ENCODE measurements at places on chromosomes 7 and 10.

- H3K36me3 ChIP-seq: no peaks in the 10 kb centered on the region
- H3K4me3 ChIP-seq: no peak overlapping the region
- H3K4me1 ChIP-seq: no peaks in the 10 kb centered on the region
- no peak for DNase-seq
- no peak overlapping the region for H3K27ac ChIP-seq
Observed at GRCh38 chr7:117384688-117385362, 42.5 kb downstream of the ASZ1 start.

GRCh38 chr7:98387544-98388226 lies 13.2 kb downstream of the BAIAP2L1 start:
- no peak overlapping the region for H3K4me3 ChIP-seq
- no peak overlapping the region for H3K27ac ChIP-seq
- H3K27me3 ChIP-seq: no peaks in the 10 kb centered on the region
- no peaks in the 10 kb centered on the region for H3K4me1 ChIP-seq

DNA sequence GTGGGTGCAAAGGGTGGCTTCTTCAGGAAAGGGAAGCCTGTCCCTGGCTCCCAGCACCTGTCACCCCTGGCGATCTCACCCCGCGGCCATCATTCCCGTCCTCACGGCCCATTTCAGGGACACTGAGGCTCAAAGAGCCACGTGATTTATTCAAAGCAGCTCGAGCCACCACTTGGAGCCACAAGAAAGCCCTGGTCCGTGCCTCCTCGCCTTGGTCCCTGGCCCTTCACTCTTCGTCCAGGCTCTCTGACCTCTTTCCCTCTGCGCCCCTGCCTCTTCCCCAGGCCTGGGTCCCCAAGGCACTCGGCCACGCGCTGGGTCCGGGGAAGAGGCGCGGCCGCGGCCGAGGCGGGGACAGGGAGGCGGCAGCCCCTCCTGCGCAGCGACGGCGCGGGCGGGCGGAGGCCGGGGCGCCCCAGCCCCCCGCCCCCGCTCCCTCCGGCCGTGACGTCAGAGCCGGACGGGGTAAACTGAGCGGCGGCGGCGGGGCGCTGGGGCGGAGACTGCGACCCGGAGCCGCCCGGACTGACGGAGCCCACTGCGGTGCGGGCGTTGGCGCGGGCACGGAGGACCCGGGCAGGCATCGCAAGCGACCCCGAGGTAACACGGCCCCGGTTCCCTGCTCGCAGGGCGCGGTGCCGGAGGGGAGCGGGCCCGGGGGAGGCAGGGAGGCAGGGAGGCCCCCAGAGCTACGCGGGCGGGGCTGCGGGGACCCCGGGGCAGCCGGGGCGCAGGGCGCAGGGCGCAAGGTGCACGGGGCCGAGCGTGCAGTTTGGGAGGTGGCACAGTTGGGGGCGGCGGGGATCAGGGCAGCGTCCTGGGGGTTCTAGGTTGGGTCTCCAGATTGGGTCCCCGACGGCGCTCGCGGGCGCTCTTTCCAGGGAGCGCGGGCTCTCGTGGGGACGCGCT lies at the start of gene SLC18A2:
Gene SLC18A2 (plus strand): TSS at position 494 of the 909 bp plus-strand sequence. CDS start 580 bp downstream, outside the sequence.
- no peaks in the 10 kb centered on the region for H3K36me3 ChIP-seq
- H3K27me3 ChIP-seq: no peaks in the 10 kb centered on the region
- no peaks in the 10 kb centered on the region for H3K4me1 ChIP-seq
- H3K4me3 ChIP-seq: no peak within 1 kb of the TSS

DNA sequence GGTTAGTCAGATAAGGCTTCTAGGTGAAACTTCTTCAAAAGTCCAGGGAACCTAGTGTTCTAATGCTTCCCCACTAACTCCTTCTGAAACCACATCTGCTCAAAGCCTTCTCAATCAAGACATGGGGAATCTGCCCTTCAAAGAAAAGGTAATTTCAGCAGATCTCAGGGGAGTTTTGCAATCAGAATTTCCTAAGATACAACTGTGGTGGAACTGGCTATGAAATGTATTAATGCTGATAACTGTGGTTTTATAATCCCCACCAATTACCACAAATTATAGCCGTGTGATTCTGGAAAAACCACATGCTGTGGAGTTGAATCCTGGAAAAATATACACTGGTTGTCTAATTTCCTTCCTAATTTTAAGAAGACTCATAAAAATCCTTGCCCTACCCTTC lies 233.8 kb downstream of the SORCS1 start:
- no peaks in the 10 kb centered on the region for H3K36me3 ChIP-seq
- no peaks in the 10 kb centered on the region for H3K27me3 ChIP-seq
- DNase-seq: no peak
- no peaks in the 10 kb centered on the region for H3K4me1 ChIP-seq
- H3K4me3 ChIP-seq: no peak overlapping the region
- no peak overlapping the region for H3K27ac ChIP-seq

DNA sequence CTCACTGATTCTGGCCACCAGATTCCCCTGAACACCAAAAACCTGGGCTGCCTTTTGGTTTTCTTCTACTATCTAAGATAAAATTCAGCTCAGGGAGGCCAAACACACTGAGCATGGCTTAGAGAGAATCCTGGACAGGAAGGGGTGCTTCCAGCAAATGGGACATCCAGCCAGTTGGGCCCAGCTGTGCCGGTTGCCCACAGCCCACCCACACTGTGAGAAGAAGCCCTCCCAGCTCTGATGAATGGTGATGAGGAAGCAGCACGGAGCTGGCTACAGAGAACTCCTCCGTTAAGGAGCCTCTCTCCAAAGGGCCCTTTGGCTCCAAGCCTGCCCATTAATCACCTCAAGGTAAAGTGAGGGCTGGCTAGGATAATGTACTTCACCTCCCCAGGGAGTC lies 15.9 kb downstream of the LRRC18 start:
- H3K4me1 ChIP-seq: no peaks in the 10 kb centered on the region
- no peaks in the 10 kb centered on the region for H3K27me3 ChIP-seq
- H3K36me3 ChIP-seq: no peaks in the 10 kb centered on the region
- no peak overlapping the region for H3K4me3 ChIP-seq
- H3K27ac ChIP-seq: no peak overlapping the region

DNA sequence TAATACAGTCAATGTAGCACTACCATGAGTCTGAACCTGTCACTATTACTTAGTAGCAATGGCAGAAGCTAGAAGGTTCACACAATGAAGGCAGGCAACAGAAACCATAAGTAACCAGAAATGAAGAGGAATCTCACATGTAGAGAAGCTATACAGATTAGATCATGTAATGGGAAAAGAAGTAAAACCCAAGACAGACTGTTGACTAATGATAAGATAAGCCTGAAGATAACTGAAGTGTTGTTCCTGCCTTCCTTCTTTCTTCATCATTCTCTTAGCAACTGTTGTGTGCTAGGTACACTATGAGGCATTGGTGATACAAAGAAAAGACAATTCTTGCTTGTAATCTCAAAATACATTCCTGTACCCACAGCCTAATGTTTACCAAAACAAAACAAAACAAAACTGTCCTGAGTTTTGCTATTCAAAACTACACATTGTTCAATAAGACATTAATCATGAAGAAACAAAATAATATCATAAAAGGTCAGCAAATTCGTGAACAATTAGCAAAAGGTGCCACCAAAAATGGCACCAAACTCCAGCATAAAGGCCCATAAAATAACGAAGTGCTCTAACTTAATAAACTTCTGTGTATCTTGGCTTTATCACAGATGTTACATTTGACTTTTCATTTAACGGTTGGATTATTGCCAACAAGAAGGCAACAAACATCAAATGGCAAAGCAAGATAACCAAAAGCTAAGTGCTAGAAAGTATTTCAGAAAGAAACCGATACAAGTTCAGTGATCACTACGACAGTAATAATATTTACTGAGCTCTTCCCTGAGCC lies 27.1 kb downstream of the ZNF800 start:
- no peak overlapping the region for H3K4me3 ChIP-seq
- H3K27ac ChIP-seq: no peak overlapping the region
- no peaks in the 10 kb centered on the region for H3K4me1 ChIP-seq

- H3K27ac ChIP-seq: no peak overlapping the region
- H3K36me3 ChIP-seq: no peaks in the 10 kb centered on the region
- no peak overlapping the region for H3K4me3 ChIP-seq
Observed at GRCh38 chr10:92734301-92734700, 44.5 kb downstream of the HHEX start.

- no peak overlapping the region for H3K4me3 ChIP-seq
- H3K36me3 ChIP-seq: no peaks in the 10 kb centered on the region
- no peaks in the 10 kb centered on the region for H3K27me3 ChIP-seq
- H3K4me1 ChIP-seq: no peaks in the 10 kb centered on the region
- no peak for DNase-seq
Observed at GRCh38 chr10:77075926-77076325, 561.7 kb downstream of the KCNMA1 start.

GRCh38 chr10:122853665-122854313 lies 8.1 kb upstream of the CUZD1 start:
- no peaks in the 10 kb centered on the region for H3K27me3 ChIP-seq
- H3K4me3 ChIP-seq: no peak overlapping the region
- DNase-seq: no peak
- H3K27ac ChIP-seq: no peak overlapping the region
- no peaks in the 10 kb centered on the region for H3K4me1 ChIP-seq
- H3K36me3 ChIP-seq: peaks cover 10% of the 10 kb centered on the region

GRCh38 chr7:136228171-136228570 lies 251.0 kb upstream of the MTPN start:
- DNase-seq: no peak
- no peaks in the 10 kb centered on the region for H3K27me3 ChIP-seq
- no peak overlapping the region for H3K27ac ChIP-seq
- H3K4me3 ChIP-seq: no peak overlapping the region

Measured in effector memory CD4-positive, alpha-beta T cell (primary cell).